ENCODE measurements at places on chromosomes 7 and 10.

DNA sequence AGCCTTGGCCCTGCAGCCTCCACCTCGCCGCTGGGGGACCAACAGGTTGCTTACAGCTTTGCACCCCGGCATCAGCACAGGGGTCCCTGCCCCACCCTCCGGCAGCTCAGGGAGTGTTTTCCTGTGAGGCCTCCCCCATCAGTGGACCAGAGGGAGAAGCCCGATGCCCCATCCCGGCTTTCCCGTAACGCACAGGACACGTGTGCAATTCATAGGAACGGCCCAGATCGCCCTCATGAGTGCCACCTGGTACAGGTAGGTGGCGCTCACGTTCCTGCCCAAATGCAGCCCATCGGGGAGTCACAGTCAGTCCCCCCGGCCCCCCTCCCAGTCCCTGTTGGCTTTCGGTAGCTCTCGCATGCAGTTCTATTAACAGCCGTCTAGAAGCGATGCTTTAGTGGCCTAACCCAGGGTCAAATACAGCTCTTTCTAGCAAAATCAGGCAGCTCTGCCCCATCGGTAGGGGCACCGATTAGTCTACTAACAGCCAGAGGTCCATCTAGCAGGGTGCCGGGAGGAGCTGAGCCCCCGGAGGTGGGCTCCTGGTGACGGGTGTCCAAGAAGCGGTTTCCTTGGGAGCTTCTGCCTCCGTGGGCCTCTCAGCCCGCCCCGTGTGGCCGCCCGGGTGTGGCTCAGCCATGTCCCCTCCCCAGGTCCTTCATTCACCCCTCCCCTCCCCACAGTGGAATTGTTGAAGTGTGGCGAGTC lies 48.4 kb upstream of the GTF2IRD1 start:
- DNase-seq, result no peak

- no peak for DNase-seq
Measured at GRCh38 chr10:8911032-8911431, 856.5 kb downstream of the GATA3 start.

GRCh38 chr7:80362677-80363076 lies 149.2 kb downstream of the GNAT3 start:
- DNase-seq, result no peak

DNA sequence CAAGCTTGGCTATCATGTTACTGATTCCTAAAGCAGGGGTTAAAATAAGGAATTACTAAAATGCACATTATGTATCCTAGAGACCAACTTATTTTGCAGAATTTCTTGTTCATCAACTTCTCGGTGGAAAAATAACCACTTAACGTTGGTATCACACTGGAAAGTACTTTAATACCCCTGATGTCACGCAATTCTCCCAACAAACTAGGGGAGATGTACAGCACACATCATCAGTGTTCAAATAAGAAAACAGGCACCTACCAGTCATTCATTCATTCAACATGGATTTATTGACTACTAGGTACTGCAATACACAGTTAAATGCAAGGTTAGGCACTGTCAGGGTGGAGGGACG lies 648 bp downstream of the HUS1 start:
- no peak for DNase-seq
